Dermis blood vessel endothelial cell (primary cell): ENCODE measurements at places on chromosomes 1 and 21. TPM values are rescaled to one million over a fixed set of nuclear protein-coding genes. Genes with fewer than 3 reads are reported as not detected.
A peak's percentile ranks its signal among the peaks of the same experiment; 100 is the strongest.

The SORT1 gene
- total RNA-seq = 16.7 and 17.4 TPM in 2 replicates

DNA sequence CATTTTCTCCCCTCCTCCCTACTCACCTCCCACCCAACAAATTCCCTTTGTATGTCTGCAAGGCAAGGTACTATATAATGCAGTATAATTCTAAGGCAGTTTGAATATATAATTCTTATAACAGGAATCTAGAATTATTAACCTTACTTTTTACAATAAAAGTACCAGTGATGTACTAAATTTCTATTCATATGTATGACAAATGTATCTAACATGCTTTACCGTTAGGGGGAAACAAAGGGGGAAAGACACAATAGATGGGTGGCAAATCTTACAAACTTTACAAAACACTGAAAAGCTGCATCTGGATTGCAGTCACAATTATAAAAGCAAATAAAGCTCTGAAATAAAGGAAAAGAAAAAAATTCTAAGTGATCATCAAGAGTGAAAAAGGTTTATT, 2.3 kb downstream of the PIK3R3 start:
- DNase-seq = peak; percentile 28

GRCh38 chr1:242842094-242842493, 317.6 kb upstream of the PLD5 start:
- no peak for DNase-seq

GRCh38 chr1:211583011-211583992, 4.3 kb upstream of the SLC30A1 start:
- no peak for DNase-seq
